NCI-H524 (cell line): ENCODE measurements at places on chromosomes 7 and 10.

GRCh38 chr7:101167645-101168411 is 2.5 kb upstream of the VGF start:
- DNase-seq: no peak

- DNase-seq: no peak
Measured at GRCh38 chr10:110389255-110389654, 84.5 kb upstream of the SMNDC1 start.

- DNase-seq: no peak
Measured at GRCh38 chr7:149819141-149819960, 18.8 kb upstream of the ZNF862 start.

GRCh38 chr7:135771961-135772638 is 23.5 kb upstream of the FAM180A start:
- DNase-seq: peak; percentile 16

GRCh38 chr7:154913638-154914307 is 89.2 kb downstream of the PAXIP1 start:
- DNase-seq: peak; percentile 73

DNA sequence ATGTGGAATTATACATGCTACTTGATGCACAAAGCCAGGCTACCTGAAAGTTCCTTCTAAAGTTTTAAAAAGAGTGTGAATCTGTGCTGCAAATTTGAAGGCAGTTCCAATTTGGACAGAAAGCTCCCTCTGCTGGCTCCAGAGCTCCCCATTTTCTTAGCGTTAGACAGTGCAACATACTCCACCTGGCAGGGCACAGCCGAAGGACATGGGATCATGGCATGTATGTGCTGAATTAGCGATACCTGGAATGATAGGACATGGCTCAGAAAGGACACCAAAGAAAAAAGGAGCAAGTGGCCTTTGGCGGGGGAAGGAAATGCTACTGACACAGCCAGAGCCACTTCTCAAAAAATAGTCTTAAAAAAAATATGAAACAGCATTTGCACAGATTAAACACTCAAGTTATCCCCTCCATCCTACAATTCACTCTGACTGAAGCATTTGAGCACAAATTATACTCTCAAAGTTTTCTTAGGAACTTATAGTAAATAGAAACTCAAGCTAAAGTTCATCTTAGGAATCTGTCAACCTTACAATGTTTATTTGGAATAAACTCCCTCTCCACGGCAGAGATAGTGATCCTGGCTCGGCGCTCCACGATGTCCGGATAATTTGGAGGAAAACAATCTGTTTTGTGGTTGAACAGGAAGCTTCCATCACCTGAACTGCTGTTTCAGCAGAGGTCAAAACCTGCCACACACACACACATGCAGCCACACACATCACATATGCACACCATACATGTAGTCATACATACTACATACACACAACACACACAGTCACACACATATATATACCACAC is 80.0 kb downstream of the C7orf25 start:
- peak; percentile 12 for DNase-seq

- DNase-seq: no peak
Measured at GRCh38 chr10:86708068-86708782, 39.9 kb downstream of the LDB3 start.

DNA sequence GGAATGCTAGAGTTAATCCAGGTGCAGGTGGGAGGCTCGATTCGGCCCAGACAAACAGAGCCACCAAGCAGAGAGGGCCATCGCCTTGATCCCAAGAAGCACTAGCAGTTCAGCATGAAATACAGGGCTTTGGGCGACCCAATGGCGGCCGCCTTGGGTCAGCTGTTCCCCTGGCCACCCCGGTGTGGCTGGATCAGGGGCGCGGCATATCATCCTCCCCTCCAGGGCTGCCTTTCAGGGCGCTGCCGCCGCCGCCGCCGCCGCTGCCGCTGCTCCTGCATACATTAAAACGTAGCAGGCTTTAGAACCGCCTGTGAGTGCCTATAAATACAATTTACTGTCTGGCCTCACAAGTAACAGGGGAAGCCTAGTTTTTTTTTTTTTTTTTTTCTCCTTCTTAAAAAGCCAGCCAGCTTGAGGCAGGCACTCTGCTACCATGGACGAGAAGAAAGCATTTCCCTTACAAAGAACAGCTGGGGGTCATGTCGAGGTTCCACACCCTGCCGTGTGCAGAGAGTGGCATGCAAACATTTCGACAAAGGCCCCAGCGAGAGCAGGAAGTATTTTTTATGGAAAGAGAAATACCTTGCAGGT is 57.7 kb upstream of the EFCAB10 start:
- DNase-seq: no peak

- DNase-seq: no peak
Measured at GRCh38 chr7:142868188-142868985, 13.5 kb downstream of the EPHB6 start.

GRCh38 chr7:71326595-71326994 is 194.7 kb downstream of the GALNT17 start:
- no peak for DNase-seq

DNA sequence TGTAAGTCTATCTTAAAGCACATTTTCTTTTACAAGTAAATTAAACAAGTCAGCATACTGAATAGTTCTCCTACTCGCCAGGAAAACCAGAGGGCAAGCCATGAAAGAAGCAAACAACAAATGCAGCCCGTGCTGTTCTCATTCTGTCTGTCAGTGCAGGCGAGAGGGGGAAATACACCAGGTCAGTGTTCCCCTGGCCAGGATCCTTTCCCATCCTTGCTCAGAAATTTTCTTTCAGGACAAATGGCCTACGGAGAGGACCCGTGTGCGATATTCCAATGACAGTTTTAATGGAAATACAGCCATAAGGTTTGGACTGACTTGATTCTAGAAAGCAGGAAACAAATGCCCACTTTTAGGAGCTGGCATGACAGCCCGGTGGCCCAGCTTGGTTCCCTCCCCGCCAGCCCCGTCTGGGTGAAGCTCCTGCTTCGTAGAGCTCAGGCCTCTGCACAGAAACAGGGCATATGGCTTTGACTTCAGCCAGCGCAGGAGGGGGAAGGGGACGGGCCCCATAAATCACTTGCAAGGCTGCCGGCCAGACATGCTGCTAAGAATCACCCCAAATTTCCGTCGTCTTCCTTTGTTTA is 67.8 kb downstream of the FRMD4A start:
- peak; percentile 1 for DNase-seq

GRCh38 chr7:98134420-98135228 is 28.0 kb downstream of the LMTK2 start:
- DNase-seq: no peak

GRCh38 chr7:47791682-47792081 is 156.6 kb downstream of the PKD1L1 start:
- no peak for DNase-seq
